T47D (cell line): ENCODE measurements at places on chromosomes 5 and 9.

DNA sequence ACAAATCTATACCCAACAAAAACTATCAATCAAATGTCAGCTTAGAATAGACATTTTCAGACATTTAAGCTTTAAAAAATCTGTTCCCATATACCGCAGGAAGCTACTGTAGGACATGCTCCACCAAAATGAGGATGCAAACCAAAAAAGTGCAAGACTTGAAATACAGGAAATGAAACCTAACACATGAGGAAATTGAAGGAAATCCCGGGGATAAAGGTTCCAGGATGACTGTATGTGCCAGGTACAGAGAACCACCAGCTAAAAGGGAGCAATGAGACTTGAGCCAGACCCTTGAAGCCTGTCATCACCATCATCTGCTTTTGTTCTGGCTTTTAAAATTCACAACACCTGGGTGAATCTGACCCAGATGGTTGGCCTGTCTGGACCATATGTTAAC is 21.4 kb downstream of the DIAPH1 start:
- DNase-seq: no peak

GRCh38 chr5:96703384-96703920 is 41.3 kb downstream of the CAST start:
- no peak for DNase-seq

DNA sequence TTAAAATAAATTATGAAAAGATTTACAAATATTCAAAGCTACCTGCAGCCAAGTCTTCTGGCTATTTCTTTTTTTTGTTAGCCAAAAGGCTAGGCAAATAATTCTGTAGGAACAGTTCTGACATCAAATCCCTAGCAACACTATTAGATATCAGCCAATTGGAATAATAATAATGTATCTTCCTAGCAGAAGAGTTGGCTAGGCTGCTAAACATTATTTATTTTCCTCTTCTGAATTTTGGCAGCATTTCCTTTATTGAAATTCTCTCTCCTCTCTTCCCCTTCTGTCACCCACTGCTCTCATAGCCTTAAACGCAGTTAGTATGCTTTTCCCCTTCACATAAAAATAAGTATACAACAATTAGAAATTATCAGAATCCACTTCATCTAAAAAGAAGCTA is 42.6 kb downstream of the ZDHHC21 start:
- DNase-seq: no peak

GRCh38 chr9:93567271-93567959 is 9.0 kb upstream of the PHF2 start:
- DNase-seq: no peak

DNA sequence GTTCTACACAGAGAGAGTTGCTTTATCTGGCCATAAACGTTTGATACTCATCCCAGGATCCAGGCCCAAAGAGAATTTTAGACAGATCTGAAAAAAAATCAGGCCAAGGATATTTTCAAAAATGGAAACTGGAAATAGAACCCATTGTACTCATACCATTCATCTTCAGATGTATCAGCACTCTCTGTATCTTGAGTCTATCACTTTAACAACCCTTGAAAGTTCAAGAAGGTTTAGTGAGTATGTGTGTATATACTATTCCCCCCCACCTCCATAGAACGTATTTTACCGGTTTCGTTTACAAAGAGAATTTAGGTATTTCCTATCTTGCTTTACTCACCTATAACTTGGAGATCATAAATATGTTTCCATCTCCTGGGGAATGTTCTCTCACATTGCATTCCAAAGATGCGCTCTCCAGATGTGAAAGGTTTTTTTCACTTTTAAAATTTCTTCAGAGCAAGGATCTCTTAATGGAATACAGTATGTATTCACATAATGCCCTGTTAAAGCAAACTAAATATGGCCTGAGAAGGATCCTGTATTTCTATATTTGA is 105.5 kb upstream of the TUT7 start:
- no peak for DNase-seq

DNA sequence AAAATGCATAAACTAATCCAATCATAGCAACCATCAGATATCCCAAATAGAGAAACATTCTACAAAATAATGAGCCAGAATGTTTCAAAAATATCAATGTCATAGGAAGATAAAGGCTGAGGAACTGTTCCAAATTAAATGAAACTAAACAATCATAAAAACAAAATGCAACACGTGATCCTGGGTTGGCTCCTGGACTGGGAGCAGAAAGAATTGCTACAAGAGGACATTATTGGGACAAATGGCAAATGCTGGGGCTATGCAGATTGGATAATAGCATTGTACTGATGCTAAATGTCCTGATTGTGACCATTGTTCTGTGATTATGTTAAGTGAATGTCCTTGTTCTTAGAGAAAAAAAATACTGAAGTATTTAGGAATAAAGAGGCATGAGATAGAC is 54.2 kb upstream of the AKNA start:
- DNase-seq: no peak

GRCh38 chr9:69963803-69964202 is 79.8 kb upstream of the MAMDC2 start:
- DNase-seq: no peak

GRCh38 chr5:43121913-43122484 is 1.3 kb downstream of the ZNF131 start:
- peak; percentile 51 for DNase-seq

DNA sequence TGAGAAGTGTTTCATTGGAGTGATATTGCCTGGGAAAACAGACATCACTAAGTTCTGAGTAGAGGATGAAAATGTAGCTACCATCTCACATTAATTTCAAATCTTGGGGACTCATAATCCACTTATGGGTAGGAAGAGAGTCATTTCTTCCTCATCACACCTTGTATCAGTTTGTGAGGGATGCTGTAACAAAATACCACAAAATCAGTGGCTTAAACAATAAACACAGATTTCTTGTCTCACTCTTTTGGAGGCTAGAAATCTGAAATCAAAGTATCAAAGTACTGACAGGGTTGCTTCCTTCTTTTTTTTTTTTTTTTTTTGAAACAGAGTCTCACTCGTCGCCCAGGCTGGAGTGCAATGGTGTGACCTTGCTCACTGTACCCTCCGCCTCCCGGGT is 3.4 kb downstream of the CARD6 start:
- DNase-seq: no peak

DNA sequence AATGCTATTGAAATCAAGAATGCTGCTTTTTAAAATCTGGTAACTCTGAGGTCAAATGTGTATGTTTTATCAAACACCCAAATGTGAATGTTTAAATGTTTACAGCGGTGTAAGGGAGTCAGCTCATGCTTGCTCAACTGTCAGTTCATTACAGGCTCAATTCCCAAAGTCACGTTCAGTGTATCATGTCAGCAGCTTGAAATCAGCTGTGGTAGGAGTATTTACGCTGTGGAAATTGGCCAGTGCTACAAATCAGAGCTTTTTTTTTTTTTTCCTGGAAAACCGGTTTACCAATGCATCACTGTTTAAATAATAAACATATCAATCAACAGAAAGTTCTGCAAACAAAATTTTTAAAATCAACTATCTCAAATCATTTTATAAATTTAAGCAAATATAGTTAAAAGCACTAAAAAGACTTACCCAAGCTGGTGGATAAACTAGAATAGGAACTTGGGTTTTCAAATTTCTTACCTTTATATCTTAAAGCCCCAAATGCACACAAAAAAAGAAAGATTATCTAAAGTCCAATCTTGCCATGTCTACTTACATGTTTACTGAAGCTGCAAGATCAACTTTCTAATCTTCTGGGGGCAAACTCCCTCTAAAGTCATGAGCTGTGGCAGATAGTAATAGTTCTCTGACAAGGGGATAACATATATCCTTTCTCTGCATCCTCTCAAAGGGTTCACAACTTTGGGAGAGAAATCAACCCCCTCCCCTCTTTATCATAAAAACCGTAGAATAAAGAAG is 57.6 kb upstream of the GRAMD2B start:
- peak; percentile 38 for DNase-seq

- DNase-seq: no peak
Observed at GRCh38 chr9:76564297-76564696, 105.3 kb downstream of the GCNT1 start.

GRCh38 chr5:115349001-115349817 is 52.8 kb upstream of the CCDC112 start:
- no peak for DNase-seq

DNA sequence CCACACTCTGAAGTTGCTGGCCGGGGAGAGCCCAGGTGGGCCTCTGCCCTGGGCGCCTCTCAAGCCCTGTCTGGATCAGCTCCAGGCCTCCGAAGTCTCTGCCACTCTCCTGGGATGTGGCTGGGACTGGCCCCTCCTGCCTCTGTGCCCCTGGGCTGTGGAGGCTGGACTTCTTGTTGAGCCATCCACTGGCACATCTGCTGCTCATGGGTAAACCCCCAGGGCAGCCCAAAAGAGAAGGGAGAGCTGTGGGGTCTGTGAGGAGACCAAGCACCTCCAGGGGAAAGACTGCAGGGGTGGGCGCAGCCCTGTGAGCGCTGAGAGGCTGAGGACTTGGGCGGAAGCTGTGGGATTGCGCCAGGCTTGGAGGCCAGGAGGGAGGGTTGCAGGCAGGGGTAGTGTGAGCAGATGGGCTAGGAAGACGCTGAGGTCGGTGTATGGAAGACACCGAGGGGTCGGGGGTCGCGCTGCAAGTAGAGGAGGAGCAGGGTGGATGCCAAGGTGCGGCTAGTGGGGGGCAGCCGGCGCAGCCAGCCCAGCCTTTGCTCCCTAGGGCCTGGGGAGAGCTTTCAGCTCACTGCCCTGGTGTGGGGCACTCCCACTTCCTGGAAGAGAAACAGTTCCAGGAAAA is 118.1 kb downstream of the WNK2 start:
- no peak for DNase-seq

DNA sequence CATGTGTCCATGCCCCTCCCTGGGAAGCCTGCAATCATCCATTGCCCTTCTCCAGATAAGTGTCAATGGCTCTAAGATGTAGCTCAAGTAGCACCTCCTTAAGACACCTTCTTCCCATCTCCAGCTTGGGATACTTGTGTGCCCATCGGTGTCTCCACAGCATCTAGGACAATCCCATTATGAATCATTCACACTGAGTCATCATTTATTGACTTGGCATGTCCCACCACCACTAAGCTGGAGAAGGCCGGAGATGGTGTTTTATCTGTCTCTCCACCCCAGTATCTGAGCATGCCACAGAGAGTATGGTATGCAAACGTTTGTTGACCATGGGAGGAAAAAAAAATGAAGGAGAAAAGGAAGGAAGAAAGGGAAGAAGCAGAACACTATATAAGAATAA is 342.2 kb downstream of the TRIM32 start:
- DNase-seq: no peak

GRCh38 chr9:120889606-120890271 is 12.8 kb upstream of the PHF19 start:
- DNase-seq: no peak
